ENCODE measurements at places on chromosomes 11 and 22.
A peak's percentile ranks its signal among the peaks of the same experiment; 100 is the strongest.

DNA sequence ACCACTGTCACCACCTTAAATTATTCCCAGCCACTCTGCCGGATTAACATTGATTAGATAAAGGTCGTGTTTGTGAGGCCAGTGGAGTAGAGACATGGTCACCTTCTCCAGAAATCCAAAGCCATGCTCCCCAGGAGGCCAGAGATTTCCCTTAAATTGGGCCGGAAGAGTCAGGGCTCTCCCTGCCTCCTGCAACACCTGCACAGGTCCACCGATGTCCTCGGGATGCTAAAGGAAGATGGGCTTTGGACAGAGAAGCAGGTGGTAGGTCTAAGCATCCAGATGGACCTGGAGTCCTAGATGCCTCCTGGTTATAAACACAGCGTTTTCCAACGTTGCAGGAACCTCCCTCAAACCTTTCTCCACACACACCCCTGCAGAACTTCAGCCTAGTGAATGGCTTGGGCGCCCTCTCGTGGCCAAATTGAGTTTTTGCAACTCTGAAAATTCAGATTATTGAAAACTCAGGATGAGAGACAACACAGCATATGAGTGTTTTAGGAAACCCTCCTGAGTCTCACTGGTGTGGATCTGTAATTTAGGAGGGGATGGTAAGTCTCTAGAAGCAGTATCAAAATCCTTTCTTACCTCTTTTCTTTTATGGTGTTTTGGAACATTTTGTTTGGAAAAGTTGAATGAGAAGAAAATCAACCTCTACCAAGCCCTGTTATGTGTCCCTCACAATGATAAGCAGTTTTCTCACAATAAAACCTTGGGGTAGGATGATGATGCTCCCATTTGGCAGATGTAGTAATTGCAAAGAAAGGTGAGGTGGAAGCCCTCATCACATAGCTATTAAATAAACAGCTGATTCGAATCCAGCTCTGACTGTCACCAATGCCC is 109.6 kb downstream of the RRAS2 start:
- DNase-seq = no peak

GRCh38 chr11:69873166-69874077 is 54.2 kb upstream of the FGF3 start:
- no peak for DNase-seq

DNA sequence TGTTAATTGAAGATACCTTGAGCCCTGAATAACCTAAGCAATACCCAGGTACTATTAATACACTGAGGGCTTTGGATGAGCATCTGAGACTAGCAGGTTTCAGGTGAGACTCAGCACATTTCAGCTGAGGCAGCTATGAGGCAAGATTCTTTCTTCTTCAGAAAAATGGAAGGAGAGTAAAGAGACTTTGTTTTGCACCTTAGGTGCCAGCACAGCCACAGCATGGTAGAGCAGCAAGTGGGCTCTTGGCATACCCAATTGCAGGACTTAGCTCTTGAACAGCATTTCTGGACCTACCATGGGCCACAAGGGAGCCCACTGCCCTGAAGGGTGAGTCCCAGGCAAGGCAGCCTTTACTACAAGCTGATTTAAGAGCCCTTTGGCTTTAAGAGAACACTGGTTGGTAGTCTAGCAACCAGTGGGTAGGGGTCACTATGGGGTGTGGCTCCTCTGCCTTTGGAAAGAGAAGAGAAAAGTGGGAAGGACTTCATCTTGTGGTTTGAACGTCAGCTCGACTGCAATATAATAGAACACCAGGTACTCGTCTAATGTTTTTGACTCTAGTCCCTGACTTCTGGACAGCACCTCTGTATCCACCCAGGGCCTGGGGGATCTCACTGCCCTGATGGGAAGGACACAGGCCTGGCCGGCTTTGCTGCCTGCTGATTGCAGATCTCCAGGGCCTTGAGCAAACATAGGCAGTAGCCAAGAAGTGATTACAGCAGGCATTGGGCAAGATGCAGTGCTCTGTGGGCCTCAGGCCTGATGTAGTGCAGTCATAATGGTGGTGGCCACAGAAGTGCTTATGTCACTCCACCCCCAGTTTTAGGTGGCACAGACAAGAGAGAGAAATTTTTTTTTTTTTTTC is 73.3 kb downstream of the GLYATL1 start:
- DNase-seq = no peak

- no peak for DNase-seq
Measured at GRCh38 chr11:21556926-21557325, 636.0 kb upstream of the ANO5 start.

DNA sequence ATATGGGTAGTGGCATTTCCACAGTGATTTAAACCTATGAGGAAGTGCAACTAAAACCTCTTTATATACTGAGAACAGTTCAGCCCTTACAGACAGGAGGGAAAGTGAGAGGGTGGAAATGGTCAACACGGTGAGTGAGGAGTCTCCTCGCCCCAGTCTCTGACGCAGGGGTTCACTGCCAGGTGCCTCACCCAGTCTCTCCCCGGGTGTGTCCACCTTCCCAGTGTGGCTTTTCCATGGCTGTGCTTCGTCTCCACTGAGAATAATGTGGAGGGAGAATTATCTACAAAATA is 116.6 kb upstream of the TOP3B start:
- no peak for DNase-seq

GRCh38 chr11:6612213-6613041 is at the start of gene TAF10:
TSS of gene TAF10 (minus strand) at chr11:6612216. CDS start at chr11:6612189, 27 bp downstream.
- DNase-seq = peak; percentile 80

DNA sequence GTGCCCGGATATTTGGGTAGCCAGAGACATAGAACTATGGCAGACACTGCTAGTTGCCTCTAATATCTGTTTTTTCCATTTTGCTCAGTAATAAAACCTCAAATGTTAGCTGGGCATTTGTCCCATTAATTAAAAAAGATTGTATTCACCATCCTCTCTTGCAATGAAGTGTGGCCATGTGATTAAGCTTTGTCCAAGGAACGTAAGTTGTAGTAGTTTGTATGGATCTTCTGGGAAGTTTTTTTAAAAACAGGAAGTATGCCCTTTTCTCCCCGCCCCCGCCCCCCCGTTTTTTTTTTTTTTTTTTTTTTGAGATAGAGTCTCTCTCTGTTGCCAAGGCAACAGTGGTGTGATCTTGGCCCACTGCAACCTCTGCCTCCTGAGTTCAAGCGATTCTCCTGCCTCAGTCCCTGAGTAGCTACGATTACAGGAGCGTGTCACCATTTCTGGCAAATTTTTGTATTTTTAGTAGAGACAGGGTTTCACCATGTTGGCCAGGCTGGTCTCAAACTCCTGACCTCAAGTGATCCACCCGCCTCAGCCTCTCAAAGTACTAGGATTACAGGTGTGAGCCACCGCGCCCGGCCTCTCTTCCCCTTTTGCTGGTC is 1.7 kb upstream of the TMEM135 start:
- no peak for DNase-seq

GRCh38 chr11:65496304-65497140 is 2.3 kb upstream of the MALAT1 start:
- no peak for DNase-seq

DNA sequence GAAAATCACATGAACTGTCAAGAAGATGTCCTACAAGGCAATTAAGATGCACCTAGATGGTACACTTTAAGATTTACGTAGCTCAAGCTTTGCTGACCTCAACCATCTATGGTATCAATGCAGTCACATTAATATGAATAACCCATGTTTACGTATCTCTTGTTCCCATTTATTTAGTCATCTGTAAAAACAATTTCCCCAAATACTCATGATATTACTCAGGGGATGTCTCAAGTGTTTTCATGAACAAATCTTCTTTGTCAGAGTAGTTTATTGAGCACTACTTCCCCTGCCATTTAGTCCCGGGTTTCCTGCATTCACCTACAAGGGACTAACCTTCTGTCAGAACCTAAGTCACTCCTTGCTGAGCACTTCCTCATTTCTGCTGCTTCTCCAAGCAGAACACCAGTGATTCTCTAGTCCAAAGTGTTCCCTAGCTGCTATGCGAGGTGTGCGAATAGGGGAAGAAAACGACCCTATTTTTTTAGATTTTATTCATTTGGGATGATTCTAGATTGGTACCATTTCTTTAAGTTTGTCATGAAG is 554.3 kb upstream of the LRRC4C start:
- DNase-seq = no peak

GRCh38 chr11:14861680-14862079 is 30.4 kb downstream of the CYP2R1 start:
- no peak for DNase-seq

DNA sequence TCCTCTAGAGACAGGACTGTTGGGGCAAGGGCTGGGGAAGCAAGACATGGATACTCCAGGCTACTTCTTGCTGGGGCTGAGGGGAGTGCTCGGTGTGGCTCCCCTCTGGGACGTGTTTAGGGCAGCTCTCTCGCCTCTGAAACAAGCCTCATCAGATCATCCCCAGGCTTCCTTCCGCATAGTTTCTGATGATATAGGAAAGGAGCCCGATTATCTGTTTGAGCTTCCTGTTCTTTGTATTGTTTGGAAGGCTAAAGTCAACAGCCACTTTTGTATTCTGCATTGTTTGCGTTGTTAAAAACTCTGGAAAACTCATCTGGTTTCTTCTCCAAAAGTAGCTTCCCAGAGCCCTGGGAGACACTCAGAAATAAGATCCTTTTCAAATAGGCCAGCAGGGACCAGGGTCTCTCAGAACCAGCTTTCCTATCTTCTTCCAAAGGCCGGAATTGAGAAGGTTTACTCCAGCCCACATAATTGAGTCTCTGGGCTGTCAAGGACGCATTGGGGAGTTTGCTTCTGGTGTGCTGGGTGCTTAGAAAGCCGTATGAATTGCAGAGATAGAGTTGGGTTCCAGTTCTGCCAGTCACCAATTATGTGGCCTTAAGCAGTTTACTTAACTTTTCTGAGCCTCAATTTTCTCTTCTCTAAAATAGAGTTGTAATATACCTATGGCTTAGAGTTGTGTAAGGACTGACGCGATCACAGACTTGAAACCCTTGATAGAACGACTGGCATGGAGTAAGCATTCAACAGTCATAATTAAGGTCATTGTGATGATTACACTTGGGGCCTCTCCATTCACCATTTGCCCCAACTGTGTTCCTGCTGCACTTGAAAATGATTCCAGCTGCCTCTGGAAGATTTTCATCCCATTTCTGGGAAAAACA is 19.1 kb downstream of the CD44 start:
- DNase-seq = no peak

All from Panc1 (cell line).